IMR-90 (cell line): ENCODE measurements at places on chromosomes 16 and 17.

- peak; percentile 88 for DNase-seq
Observed at GRCh38 chr17:69492410-69493071, 78.0 kb downstream of the MAP2K6 start.

DNA sequence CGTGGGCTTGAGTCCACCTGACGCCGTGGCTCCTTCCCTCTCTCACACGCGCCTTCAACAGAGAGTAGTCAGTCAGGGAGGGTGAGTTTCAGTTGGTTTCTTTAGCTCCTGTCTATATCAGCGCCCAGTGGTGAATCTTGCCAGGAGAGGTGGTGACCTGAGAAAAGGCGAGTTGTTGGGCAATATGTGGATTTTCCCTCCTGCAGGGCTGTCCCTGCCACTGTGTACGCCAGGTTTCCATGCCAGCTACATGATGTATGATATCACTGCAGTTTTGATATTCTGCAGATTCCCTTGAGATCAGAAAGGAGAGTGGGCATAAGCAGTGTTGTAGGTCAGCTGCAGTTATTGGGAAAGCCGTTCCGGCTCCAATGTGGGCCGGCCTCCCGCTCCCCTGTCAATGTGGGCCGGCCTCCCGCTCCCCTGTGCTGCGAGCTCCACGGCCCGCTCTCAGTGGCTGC lies 31.4 kb downstream of the BANP start:
- no peak for DNase-seq

- no peak for DNase-seq
Observed at GRCh38 chr17:65323049-65323448, 185.9 kb downstream of the RGS9 start.

- DNase-seq = no peak
Observed at GRCh38 chr17:29096094-29096493, 53.2 kb downstream of the PIPOX start.

GRCh38 chr16:85528528-85529387 lies 84.4 kb upstream of the GSE1 start:
- no peak for DNase-seq

DNA sequence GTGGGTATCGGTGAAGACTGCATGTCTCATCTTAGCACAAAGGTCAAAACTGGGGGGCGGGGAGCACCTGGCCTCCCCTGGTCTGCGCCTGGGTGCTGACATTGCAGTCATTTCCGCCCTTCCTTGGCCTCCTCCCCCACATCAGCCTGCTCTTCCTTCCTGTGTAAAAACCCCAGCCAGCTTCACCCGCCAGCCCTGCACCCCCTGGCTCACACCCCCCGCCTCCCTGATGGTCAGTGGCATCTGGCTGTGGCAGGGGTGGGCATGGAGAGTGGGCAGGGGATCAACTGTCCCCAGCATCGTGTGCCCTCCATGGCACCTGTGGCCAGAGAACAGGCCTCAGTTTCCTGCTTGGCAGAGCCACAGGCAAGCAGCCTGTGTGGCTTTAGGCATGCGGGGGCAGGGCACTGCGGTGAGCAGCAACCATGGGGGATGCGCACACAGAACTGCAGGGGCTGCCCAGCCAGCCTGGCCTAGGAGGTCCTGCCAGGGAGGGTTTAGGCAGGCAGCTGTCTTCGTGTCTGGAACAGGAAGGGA lies 26.5 kb upstream of the LASP1NB start:
- no peak for DNase-seq

- DNase-seq = peak; percentile 13
Observed at GRCh38 chr17:73393962-73394361, 82.2 kb upstream of the CDC42EP4 start.

DNA sequence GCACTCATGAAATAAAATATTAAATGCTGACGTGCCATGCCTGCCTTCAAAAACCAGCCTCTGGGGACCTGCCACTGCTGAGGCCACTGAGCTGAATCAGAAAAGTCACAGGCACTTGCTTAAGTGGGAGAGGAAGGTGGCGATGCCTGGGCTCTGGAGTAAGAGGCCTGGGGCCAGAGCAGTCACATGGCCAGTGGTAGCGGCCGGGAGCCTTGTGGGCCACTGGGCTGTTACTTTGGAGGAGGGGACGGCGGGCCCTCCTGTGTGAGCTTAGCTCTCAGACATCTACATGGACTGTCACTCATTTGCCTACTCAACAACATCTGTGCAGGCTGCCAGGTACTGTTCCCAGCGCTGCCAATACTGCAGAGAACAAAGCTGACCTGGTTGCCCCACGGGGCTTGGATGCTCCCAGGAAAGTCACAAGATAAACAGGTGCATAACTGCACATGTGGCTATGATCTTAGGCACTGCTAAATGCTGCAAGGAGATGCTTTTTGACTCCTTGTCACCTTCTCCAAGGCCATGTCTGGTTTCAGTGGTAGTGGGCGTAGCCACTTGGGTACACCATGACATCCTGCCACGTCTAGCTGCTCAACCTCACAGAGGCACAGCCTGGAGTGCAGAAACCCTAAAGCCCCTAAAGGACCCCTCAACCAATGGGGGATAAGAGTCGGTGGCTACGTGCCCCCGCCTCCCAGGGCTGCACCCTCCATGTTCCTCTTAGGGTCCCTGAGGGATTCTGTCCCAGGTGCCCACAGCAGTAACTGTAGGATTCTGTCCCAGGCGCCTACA lies 11.6 kb downstream of the COTL1 start:
- DNase-seq = no peak

- no peak for DNase-seq
Observed at GRCh38 chr17:39867084-39867879, 720 bp upstream of the ZPBP2 start.

GRCh38 chr16:84184775-84185174 lies 2.1 kb downstream of the TAF1C start:
- DNase-seq = no peak

DNA sequence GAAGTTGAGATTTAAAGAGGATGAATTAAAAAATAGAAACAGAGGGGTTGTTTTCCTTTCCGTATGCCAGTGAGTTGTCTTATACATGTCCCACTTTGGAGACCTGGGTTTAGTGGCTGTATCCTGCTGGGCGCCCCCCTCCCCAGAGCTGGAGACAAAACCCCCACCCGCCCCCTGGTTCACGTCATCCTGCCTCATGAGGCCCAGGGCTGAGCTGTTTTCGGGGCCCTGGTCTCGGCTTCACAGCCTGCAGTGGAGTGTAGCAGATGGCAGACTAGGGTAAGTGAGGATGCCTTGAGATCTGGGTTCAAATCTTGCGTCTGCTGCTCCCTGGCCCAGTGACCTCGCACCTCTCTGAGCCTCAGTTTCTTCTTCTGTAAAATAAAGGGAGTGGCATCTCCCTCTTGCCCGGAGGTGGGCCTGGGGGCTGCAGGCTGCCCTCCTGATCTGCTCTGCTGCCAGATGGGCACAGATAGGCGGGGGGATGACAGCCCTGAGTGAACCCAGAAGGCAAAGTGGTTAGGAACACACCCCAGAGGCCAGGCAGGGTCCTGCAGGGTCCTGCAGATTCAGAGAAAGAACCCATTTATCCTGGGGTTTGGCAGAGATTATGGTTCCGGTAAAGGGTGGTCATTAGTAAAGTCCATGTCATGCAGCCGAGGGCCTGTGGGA lies 45.1 kb downstream of the SOCS3 start:
- no peak for DNase-seq

- peak; percentile 41 for DNase-seq
Observed at GRCh38 chr16:396605-397004, 394 bp upstream of the NME4 start.

DNA sequence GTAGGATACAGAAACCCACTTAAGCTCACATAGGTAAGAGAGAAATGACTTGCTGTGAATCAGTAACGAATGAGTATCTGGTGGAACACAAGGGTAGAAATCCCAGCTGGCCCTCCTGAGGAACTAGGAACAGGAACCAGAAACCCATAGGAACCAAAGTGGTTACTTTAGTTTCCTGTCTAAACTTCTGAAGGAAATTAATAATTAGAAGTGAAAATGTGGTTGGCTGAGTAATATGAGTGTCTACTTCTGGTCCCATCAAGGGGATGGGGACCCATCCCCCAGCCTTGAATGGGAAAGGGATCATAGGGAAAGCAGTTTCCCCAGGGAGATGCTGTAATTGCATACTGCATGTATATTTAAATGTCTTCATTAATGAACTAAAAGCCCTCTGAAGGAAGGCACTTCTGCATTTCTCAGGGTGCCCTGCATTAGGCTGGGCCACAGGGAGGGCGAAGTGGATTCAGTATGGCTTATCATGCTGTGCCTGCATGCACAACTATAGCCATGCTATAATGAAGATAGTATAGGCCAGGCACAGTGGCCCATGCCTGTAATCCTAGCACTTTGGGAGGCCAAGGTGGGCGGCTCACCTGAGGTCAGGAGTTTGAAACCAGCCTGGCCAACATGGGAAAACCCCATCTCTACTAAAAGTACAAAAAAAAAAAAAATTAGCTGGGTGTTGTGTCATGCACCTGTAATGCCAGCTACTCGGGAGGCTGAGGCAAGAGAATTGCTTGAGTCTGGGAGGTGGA lies 45.6 kb downstream of the CYB5B start:
- DNase-seq = no peak

DNA sequence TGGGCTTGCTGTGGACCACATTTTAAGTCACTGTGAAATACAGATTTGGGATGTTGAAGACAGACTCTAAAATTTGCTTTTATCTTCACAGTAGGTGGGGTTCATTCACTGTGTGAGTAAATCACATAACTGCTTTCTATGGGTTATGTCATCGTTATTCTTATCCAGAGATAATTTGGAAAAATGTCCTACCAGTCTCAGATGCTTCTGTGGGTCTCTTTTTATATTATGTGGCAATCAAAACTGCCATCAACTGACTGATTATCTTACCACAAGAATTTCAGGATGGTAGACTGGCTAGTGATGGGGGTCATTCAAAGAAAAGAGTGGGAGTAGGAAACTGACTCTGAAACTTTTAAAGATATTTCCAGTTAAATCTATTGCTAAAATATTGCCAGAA lies 3.1 kb downstream of the HSBP1 start:
- no peak for DNase-seq

GRCh38 chr16:56505181-56505580 lies 14.6 kb downstream of the BBS2 start:
- no peak for DNase-seq

- no peak for DNase-seq
Observed at GRCh38 chr16:48204825-48205151, 39.3 kb upstream of the LONP2 start.

GRCh38 chr16:82040296-82040695 lies 5.2 kb downstream of the HSD17B2 start:
- no peak for DNase-seq

- no peak for DNase-seq
Observed at GRCh38 chr17:39631403-39631802, 4.7 kb downstream of the PPP1R1B start.

DNA sequence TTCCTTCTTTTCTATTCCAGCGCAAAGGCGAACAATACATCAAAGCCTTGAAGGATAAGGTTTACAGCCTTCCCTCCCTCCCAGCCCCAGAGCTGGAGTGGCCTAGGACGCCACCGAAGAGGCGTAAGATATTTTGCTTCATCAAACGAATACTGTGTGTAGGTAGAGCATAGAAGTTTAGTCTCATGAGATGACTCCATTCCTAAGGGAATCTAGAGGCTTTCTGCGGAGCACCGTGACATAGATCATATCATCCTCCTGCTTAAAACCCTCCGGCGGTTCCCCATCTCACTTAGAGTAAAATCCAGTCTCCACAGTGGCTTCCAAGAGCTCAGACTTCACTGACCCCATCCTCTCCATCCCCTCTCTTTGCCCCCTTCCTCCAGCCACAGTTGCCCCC lies 191.9 kb downstream of the IRX3 start:
- no peak for DNase-seq

- no peak for DNase-seq
Observed at GRCh38 chr16:64771273-64771672, 350.6 kb downstream of the CDH11 start.

DNA sequence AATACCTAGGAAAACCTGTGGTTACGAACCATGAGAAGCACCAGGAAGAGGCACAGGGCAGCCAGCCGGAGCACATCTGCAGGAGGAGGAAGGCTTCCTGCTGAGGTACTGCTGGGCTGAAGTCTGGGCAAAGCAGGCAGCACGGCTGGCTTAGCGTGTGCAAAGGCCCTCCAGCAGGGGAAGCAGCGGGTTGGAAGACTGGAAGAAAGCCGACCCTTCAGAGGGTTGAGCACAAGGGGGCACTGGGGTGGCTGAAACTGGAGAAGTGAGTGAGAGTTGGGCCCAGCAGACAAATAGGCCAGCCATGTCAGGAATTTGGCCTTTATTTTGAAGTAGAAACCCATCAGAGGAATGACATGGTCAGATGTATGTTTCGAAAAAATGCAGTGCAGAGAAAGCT lies 12.1 kb upstream of the HSD3B7 start:
- peak; percentile 31 for DNase-seq

- DNase-seq = no peak
Observed at GRCh38 chr17:50817838-50818237, 17.5 kb upstream of the WFIKKN2 start.

GRCh38 chr16:2537451-2538379 lies at the start of gene PDPK1:
Gene PDPK1 (plus strand): TSS chr16:2538021. CDS start chr16:2538113, 92 bp downstream.
- peak; percentile 92 for DNase-seq

- no peak for DNase-seq
Observed at GRCh38 chr17:28346199-28346580, 10.6 kb downstream of the TNFAIP1 start.

GRCh38 chr16:28285649-28286048 lies 6.7 kb upstream of the SBK1 start:
- DNase-seq = no peak

DNA sequence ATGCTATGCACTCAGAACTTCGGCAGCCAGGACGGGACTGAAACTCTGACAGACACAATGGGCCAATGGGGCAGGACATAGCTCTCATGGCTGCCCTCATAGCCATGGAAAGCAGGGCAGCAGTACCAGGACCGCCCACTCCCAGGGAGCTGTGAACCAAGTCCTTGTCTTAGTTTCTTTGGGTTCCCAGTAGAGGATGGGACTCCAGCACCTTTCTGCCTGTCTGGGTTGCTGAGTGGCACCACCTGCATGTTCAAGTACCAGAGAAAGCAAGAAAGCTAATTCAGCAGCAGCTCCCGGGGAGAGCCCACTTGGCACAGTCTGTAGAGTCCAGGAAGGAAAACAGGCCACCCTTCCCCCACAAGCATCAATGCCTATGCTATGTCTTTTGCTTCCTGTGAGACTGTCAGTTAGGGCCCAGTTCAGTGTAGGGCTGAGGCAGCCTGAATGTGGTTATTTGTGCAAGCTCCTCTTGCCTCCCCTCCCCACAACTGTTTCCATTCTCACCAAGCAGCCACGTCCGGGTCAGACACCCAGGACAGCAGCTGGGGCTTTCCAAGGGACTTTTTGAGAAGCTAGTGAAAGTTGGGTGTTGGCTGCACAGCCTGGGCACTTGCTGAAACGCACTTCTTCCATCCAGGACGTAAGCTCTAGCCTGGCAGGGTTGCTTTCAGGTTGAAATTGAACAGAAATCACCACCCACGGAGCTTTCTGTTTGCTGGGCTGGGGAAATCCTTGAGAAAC lies 7.8 kb downstream of the SUPT4H1 start:
- no peak for DNase-seq

DNA sequence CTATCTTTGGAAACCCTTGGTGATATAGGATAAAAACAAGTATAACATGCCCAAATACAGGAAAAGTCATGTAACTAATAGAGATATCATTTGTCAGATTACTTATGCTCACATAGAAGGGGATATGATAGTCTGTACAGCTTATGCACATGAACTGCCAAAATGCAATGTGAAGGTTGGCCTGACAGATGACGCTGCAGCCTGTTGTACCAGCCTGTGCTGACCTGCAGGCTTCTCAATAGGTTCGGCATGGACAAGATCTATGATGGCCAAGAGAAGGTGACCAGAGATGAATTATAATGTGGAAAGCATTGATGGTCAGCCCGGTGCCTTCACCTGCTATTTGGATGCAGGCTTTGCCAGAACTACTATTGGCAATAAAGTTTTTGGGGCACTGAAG lies 12.7 kb downstream of the WFIKKN2 start:
- DNase-seq = no peak

- peak; percentile 53 for DNase-seq
Observed at GRCh38 chr17:72691017-72691416, 401.5 kb downstream of the SLC39A11 start.
